ENCODE measurements at places on chromosomes 1 and 21.

- no peak for DNase-seq
Observed at GRCh38 chr1:30763651-30764248, 6.2 kb upstream of the LAPTM5 start.

GRCh38 chr1:89594096-89594740, 38.7 kb upstream of the LRRC8C start:
- DNase-seq = no peak

DNA sequence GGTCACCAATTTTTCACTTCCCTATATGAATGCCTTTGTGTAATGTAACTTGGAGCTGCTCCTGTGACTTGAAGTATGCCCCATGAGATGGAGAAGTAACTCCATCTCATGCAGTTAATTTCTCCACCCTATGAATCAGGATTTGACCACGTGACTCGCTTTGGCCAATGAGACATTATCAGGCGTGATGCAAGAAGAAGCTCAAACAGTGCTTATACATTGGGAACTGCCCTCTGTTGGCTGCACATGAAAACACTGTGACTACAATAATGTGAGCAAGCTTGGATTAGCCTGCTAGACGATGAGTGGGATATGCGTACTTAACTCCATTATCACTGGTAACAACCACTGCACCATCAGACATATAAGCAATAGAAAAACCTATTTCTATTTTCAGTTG, 684.4 kb downstream of the PLA2G4A start:
- DNase-seq = no peak

DNA sequence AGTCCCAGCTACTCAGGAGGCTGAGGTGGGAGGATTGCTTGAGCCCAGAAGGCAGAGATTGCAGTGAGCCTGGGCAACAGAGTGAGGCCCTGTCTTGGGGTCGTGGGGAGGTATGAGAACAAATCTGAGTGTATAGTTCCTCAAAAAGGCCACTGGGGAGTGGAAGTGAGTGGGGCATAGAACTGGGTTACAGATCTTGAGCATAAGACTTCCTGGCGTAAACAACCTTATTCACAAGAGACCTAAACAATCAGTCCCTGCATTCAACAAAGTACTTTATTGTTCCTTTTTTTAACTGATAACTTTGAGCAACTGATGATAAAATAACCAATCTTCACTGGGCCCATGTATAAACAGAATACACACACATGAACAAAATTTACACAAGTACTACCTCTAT, 72.7 kb upstream of the MUTYH start:
- no peak for DNase-seq

- DNase-seq = peak; percentile 80
Observed at GRCh38 chr21:37072274-37072987, 440 bp downstream of the PIGP start.

DNA sequence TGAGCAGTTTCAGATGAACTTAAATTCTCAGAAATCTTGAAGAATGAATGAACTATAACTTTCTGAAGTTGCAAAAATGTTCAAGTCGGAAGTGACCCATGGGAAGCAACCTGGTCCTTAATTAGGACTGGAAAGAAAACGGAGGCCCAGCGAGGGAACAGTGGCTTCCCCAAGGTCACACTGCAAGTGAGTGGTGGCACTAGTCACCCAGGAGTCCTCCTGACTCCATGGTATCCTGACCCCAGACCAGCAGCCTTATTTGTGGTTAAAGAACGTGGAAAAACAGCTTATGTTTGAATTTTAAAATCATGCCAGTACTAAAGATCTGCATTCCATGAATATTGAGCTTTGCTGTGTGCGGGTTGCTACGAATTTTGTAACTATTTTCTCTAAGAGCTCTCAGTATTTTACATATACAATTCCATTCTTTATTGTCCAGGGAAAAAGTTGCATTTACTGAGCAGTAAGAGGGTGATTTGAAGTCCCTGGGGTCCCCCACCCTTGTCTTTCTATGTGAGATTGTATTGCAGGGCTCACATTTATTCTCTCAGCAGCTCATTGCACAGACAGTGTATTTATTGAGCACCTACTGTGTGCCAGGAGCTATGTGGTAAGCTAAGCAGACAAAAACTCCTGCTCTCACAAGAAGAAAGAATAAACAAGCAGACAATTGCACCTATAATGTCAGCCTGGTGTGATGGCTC, 61.6 kb upstream of the ATP5PO start:
- DNase-seq = peak; percentile 30

DNA sequence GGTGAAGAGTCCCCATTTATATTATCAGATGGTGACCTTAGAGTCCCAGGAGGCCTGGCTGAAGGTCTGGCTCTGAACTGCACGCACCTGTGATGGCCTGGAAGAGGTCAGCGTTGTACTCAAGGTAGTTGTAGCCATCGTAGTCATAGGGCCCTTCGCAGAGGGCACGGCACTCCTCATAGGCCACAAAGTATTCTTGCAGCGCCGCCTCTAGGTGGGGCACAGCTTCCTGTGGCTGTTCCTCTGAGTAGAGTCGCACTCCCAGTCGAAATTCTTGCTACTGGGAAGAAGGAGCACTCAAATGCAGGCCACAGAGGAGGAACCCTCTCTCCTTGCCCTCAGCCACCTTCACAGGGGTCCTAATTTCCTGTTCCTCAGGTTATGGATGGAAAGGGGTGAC, 7.7 kb downstream of the P3H1 start:
- no peak for DNase-seq

DNA sequence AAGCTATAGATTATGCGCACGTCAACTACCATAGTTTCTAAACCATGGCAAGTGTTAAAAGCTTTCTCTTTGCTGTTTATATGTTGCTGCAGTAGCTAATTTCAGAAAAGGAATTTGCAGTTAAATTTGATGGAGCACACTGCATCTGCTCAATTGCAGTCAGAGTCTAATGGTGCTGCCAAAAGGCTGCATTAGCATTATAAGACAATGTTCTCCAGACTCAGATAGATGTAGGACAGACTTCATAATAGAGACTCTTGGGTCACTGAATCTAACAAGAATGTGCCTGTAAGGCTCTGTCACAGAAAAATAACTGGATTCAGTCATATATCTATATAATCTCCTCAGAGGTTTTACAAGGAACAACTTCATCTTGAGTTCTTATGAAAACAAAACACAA, 198.3 kb downstream of the OLFM3 start:
- DNase-seq = no peak

DNA sequence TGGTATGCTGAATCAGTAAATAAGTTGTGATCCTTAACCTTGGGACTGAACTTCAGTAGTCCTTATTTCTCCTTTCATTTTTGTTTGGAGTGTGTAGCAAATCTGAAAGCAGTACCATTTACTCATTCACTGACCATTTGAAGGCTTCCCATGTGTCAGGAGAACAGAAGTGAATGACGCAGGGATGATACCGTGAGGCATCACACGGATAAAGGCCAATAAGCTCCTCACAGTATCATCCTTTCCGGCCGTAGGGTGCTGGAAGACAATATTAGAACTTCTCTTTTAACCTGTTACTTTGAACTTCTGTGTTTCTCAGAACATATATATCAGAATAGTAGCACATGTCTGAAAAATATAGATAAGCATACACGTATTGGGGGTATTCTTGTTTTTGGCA, 21.3 kb downstream of the BACH1 start:
- no peak for DNase-seq

DNA sequence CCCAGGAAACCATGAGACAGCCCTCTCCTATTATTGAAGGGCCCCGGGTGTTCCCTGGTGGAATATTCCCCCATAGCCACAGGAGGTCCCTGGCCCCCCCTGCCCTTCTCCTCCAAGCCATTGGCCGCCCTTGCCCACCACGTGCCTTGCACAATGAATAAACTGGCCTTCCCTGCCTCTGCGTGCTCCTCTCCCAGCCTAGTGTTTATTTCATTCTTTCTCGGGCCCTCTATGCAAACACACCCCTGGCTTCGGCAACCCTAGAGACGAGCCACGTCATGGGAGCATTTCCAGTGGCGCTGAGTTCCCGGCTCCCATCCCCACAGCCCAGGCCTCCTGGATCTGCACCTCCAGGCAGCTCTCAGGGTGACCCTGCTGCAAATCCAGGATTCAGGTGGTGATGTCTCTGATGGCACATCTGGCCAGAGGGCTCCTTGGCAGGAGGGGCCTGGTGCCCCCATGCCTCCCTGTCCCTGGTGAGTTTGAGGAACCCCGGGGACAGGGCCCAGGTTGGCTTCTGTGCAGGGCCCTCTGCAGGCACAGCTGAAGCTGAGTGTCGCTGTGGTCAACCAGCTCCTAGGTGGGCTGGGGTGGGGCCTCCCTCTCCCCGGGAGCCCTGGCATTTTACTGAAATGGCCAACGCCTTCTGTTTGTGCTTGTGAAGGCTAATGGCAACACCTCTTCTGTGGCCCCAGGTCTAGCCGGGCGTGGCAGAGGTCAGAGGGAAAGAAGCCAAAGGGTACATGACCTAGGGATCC, 6.2 kb downstream of the KRTAP10-12 start:
- no peak for DNase-seq

- DNase-seq = peak; percentile 23
Observed at GRCh38 chr1:86515597-86515996, 31.3 kb upstream of the CLCA4 start.

GRCh38 chr1:169052727-169053126, 53.8 kb upstream of the ATP1B1 start:
- no peak for DNase-seq

DNA sequence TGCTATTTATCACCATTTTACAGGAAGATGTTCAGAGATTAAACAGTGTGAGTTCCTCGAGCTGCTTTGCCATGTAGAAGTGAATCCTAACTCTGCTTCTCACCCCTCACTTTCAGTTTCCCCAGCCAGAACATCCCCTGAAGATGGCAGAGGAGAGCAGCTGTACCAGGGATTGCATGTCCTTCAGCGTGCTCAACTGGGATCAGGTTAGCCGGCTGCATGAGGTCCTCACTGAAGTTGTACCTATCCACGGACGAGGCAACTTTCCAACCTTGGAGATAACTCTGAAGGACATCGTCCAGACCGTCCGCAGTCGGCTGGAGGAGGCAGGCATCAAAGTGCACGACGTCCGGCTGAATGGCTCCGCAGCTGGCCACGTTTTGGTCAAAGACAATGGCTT, 16.9 kb downstream of the TENT5C start:
- DNase-seq = no peak
